ENCODE measurements at places on chromosomes 7 and 10.

- no peak for DNase-seq
These were observed 6.5 kb downstream of the CPVL start for GRCh38 chr7:29139796-29140195.

GRCh38 chr10:102375250-102375649 lies 20.3 kb upstream of the NFKB2 start:
- DNase-seq = no peak

GRCh38 chr10:79400146-79401004 lies 45.0 kb downstream of the ZCCHC24 start:
- DNase-seq = no peak

DNA sequence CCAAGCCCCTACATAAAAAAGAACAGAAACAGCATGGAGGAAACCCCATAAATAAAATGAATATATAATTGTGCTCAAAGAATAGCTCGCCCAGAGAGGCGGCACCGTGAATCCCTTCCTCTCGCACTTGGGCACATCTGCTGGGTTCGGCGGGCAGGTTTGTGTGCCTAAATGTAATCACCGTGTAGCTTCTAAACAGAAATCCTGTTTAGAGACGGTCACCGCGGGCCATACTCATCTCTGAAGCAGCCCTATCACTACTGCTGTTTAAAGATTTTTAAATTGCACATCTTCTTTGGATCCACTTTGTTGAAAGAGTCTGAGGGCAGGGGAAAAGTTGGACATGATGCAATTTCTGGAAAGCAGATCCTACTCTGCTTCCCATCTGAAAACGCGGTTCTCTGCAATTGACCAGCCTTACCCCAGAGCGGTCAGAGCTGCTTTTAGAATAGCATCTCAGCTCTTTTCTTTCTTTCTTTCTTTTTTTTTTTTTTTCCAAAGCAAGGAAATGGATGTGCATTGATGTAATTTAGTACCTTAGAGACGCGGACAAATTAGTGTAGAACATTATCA lies 6.4 kb downstream of the DRGX start:
- no peak for DNase-seq

- DNase-seq = no peak
These were observed 20.2 kb upstream of the SMC3 start for GRCh38 chr10:110547139-110547761.

DNA sequence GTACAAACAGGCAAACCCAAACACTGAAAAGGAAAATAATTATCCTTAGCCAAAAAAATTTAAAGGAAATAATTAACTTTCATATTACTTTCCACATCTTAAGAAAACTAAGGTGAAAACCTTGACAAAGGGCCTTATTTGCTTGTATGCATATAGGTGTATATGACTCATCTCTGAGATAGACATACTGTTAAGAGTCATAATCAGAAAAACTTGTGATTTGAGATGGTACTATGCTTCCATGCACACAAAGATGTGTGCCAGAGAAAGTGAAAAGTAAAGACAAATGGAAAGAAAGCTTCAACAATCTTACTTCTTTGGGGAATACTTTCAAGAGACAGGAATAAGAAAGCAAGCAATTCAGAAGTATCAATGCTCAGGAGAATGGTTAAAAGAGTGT lies 3.3 kb upstream of the CACNA2D1 start:
- DNase-seq = no peak

DNA sequence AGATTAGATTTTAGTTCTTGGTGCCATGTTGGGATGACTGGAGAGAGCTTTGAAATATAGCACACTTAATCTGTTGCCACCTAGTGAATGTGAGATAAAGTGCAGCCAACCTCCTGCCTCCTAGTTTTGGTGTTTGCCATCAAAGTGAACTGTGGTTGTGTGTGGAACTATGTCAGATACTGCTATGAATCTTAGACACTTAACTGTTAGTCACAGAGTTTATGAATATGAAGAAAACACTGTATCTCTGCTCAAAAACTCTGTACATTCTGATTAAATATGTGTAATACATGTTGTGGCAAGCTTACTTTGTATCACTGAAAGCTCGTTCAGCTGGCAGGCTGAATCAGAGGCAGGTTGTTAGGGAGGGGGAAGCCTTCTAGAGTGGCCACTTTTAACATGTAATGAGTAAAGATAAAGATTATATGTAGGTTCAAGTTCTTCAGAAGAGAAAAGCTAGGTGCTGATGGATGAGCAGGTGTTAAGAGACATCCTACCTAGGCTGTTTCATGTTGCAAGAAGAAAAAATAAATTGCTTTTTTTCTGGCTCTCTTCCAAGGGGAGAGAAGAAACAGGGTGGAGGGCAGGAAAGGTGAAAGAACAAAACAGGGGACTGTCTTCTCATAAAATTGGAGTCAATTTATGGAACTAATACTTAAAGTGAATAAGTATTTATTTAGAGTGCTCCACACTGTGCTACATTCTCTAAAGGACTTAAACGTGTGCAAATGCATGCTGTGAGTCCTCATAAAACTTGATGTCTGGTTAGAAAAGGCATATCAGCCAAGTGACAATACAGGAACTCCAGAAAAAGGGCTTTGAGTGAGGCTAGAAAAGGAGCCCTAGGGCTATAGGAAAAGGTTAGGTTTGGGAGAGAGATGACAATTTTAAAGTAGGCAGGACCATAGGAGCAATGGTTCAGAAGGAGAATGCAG lies 14.1 kb upstream of the LAMB1 start:
- no peak for DNase-seq

GRCh38 chr7:32525839-32526238 lies 30.6 kb downstream of the AVL9 start:
- no peak for DNase-seq

DNA sequence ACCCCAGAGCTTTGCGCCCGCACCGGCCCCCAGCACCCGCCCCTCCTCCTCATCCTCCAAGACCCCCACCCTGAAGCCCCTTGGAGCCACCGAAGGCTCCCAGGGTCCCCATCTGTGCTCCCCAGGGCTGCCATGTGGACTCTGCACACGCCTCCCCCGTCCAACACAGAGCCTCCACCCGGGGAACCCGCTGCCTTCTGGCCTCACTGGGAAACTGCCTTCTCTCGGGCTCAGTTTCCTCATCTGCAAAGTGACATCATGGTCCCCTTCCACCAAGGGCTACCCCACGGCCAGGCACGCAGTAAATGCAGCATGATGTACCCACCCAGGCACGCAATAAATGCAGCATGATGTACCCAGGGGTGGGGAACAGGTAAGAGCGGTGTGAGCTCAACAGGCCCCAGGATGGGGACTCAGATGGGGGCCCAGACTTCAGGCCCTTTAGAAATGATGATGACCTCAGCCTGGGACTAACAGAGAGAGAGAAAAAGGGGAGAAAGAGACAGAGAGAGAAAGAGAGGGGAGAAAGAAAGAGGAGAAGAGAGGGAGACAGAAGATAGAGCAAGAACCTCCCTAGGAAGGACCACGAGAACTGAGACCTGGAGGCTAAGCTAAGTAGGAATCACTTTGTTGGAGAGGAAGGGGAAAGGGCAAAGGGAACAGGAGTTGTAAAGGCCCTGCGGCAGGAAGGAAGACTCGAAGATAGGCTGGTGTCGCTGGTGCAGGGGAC lies 2.5 kb upstream of the MICALL2 start:
- DNase-seq = no peak

DNA sequence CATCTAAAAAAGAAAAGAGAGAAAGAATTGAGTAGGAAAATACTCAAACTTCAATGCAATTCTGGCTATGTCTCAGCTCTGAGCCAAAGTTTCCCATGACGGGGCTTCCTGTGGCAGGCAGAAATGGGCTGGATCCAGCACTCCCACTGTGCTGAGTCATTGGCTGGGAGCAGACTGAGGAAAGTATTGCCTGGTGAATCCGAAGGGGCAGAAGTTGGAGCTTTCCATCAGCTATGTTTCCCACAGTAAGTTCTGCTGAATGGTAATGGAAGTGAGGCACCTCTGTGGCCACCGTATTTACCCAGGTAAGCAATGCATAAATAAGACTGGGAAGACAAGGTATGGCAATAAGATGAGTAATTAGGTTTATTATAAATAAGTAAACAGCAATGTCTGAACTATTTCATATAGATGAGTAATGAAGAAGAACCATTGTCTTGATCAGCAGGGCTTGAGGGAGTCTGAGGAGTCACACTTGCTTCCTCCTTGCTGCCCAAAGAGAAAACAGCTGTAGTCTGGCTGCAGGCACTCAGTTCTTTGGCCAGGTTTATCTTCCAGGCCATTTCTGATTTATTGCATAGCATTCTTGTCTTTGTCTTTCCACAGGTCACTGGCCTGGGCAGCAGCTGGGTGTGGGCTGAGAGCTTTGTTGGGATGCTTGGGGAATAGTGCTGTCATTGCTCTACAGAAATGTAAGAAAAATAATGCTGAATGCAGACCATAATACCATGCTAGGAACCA lies 255.3 kb downstream of the DNAJB9 start:
- no peak for DNase-seq

DNA sequence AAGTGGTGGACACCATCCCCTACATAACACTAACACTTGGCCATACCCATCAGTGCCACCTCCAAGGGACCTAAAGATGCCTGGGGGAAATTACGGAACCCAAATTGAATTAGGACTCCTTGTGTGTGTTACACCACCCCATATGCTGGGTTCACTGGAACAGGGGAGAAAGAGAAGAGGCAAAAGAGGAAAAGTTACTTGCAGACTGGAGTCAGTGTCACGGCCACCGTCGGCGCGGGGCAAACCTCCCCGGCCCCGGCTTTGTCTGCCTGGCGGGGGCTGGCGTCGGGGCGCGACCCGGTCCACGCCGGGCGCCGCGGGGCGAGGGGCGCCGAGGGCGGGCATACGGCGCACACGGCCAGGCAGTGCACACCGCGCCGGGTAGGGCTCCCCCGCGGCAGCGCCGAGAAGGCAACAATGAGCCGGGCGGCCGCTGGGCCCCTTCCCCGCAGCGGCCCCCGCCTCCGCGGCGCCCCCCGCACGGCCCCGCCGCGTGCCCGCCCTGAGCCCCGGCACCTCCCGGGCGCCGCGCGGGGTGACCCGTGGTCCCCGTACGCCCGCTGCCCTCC lies 171.1 kb downstream of the FAM107B start:
- DNase-seq = no peak

Data from cortex of kidney (tissue), 1 donor.